Neural crest cell (in vitro differentiated cells): ENCODE measurements at places on chromosomes 11 and 22. TPM values are rescaled to one million over a fixed set of nuclear protein-coding genes. Genes with fewer than 3 reads are reported as not detected.

The OPCML gene
- 0.91 and 1.2 TPM in 2 replicates for total RNA-seq

The OR52I1 gene
- total RNA-seq, result not detected in 2 replicates

GRCh38 chr11:124875401-124875800, 10.2 kb downstream of the ROBO3 start:
- no peak for DNase-seq

DNA sequence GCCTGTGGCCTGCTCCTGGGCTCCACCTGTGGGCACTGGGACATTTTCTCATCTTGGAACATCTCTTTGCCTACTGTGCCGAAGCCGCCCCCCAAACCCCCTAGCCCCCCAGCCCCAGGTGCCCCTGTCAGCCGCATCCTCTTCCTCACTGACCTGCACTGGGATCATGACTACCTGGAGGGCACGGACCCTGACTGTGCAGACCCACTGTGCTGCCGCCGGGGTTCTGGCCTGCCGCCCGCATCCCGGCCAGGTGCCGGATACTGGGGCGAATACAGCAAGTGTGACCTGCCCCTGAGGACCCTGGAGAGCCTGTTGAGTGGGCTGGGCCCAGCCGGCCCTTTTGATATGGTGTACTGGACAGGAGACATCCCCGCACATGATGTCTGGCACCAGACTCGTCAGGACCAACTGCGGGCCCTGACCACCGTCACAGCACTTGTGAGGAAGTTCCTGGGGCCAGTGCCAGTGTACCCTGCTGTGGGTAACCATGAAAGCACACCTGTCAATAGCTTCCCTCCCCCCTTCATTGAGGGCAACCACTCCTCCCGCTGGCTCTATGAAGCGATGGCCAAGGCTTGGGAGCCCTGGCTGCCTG, 1.4 kb downstream of the SMPD1 start:
- no peak for DNase-seq

- DNase-seq, result no peak
These were observed 80.4 kb downstream of the BDNF start for GRCh38 chr11:27619763-27620335.

DNA sequence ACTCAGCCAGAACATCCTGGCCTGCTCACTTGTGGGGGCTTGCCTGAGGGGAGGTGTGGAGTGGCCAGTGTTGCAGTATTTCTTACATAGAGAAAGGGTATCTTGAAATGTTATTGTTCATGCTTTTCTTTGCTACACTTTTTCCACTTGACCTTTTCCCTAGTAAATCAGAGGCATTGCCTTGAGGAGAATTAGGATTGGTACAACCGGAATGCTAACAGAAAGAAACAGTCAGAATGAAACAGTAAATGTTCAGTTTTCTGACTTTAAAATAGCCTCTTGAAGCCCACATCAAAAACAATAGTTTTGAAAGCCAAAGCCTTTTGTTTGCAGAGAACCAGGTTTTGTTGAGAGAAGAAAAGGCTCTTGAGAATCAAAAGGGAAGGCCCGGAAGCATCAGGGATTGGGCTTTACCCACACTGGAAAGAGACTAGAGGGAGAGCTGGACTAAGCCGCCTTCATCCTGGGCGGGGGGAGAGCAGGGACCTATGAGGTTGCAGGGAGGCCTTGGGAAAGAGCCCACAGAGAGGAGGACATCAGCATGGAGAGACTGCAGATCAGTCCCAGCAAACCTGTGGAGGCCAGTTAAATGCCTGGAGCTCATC, 12.4 kb downstream of the ADM start:
- peak; percentile 36 for DNase-seq

DNA sequence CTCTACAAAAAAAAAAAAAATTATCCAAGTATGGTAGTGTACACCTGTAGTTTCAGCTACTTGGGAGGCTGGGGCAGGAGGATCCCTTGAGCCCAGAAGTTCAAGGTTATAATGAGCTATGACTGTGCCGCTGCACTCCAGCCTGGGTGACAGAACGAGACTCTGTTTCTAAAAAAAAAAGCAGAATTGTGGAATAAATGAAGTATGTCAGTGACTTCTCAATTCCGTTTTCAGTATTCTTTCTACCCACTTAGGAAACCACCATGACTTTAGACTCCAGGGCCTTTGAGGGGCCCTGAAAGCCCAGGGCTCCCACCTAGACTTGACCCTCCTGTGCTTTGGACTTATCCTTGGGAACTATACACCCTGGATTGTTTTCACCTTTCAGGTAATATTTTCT, 6.5 kb upstream of the NUP160 start:
- DNase-seq, result no peak

- DNase-seq, result no peak
These were observed 4.1 kb upstream of the ASCC2 start for GRCh38 chr22:29842172-29842571.

GRCh38 chr22:40105755-40106154, 72.0 kb upstream of the TNRC6B start:
- DNase-seq, result no peak

The APLNR gene
- total RNA-seq, result 3.0 and 3.9 TPM in 2 replicates

DNA sequence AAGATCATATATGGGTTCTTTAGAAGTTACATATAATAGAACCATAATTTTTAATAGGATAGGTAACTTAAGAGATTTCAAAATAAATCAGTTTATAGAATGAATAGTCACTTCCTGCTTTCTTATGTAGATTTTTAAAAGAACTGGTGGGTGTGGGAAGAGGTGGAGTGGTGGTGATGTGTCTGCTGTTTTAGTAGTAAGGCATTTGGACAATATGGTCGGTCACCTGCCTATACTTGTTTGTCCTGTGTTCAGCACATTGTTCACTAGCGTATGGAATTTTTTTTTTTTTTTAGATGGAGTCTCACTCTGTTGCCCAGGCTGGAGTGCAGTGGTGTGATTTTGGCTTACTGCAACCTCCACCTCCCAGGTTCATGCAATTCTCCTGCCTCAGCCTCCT, 39.3 kb downstream of the CCDC81 start:
- DNase-seq, result no peak

GRCh38 chr11:69476509-69476961, 4.9 kb upstream of the LINC01488 start:
- DNase-seq, result no peak

The MS4A14 gene
- not detected in 2 replicates for total RNA-seq

GRCh38 chr11:36131721-36132397, 157.4 kb downstream of the COMMD9 start:
- DNase-seq, result peak; percentile 18

The PANX3 gene
- not detected in 2 replicates for total RNA-seq
